IMR-90 (cell line): ENCODE measurements at places on chromosomes 13 and 19.

- H3K27me3 ChIP-seq = no peaks in the 10 kb centered on the region
- peak overlapping the region; percentile 79 for H3K27ac ChIP-seq
- DNase-seq = peak; percentile 53
- H3K36me3 ChIP-seq = peaks cover 46% of the 10 kb centered on the region
- no peak overlapping the region for H3K4me3 ChIP-seq
- peaks cover 35% of the 10 kb centered on the region for H3K4me1 ChIP-seq
Observed at GRCh38 chr13:33123066-33123859, 107.0 kb downstream of the KL start.

- no peak overlapping the region for H3K27ac ChIP-seq
- no peaks in the 10 kb centered on the region for H3K27me3 ChIP-seq
- peaks cover 4% of the 10 kb centered on the region for H3K4me1 ChIP-seq
- no peaks in the 10 kb centered on the region for H3K36me3 ChIP-seq
Observed at GRCh38 chr19:44796701-44797115, 12.2 kb upstream of the BCAM start.

DNA sequence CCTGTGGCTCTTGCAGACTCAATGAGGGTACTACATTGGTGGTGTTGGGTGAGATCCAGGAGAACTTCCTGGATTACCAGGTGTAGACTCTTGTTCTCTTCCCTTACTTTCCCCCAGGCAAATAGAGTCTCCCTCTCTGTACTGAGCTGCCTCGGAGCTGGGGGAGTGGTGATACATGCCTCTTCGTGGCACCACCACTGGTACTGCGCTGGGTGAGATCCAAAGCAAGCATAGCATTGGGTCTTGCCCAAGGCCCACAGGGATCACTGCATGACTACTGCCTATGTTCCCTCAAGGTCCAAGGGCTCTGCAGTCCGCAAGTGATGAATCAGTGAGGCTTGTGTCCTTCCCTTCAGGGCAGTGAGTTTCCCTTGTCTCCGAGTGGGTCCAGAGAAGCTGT, 81.6 kb downstream of the COG6 start:
- DNase-seq = no peak
- H3K36me3 ChIP-seq = peaks cover 14% of the 10 kb centered on the region; the same call in 1 of the 2 replicates
- no peaks in the 10 kb centered on the region for H3K27me3 ChIP-seq
- H3K27ac ChIP-seq = no peak overlapping the region
- no peak overlapping the region for H3K4me3 ChIP-seq
- H3K4me1 ChIP-seq = no peaks in the 10 kb centered on the region

DNA sequence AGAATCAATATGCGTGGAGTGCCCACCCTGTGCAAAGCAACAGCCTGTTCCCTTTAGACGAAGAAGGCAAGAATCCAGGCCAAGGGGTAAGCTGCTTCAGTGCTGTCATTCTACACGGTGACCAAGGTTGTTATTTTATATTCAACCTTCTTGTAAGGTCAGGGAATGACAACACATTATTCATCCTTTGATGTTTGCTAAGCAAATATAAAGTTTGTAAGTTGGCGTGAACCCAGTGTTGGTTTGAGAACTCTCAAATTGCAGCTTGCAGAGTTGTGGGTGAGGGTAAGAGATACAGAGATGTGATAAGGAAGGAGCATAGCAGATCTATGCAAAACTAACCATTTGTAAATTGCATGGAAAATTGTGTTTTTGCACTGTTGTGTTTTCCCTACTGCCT, 436.7 kb downstream of the FGF9 start:
- no peaks in the 10 kb centered on the region for H3K36me3 ChIP-seq
- no peak for DNase-seq
- peak overlapping the region; percentile 19; the same call in 1 of the 2 replicates for H3K27ac ChIP-seq
- no peak overlapping the region for H3K4me3 ChIP-seq
- peaks cover 20% of the 10 kb centered on the region for H3K4me1 ChIP-seq
- no peaks in the 10 kb centered on the region; the same call in 1 of the 2 replicates for H3K27me3 ChIP-seq

DNA sequence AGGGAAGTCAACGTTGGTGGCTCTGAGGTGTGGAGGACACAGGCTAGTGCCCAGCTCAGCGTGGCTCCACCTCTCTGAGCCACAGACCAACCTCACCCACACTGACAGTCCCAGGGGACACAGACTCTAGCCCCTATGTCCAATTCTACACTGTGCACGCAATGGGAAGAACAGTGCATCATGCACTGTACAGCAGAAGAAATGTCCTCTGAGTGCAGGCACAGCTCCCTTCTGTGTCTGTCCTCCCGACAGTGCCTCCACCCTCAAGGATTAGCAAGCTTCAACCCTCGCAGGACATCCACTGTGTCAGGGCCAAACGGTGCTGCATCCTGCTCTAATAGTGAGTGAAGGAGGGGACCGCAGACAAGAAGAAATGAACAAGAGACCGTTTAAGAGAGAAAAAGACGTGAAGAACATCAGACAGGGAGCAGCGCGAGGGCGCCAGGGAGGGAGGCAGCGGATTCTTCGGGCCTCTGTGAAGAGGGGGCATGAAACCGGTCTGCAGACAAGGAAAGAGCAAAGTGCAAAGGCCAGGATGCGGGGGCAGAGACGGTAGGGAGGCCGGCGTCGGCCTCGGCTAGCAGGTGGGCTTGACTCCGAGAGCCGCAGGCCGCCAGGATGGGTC, 681 bp downstream of the ZNF837 start:
- no peaks in the 10 kb centered on the region for H3K27me3 ChIP-seq
- peak overlapping the region; percentile 64 for H3K27ac ChIP-seq
- no peak for DNase-seq
- H3K36me3 ChIP-seq = no peaks in the 10 kb centered on the region

DNA sequence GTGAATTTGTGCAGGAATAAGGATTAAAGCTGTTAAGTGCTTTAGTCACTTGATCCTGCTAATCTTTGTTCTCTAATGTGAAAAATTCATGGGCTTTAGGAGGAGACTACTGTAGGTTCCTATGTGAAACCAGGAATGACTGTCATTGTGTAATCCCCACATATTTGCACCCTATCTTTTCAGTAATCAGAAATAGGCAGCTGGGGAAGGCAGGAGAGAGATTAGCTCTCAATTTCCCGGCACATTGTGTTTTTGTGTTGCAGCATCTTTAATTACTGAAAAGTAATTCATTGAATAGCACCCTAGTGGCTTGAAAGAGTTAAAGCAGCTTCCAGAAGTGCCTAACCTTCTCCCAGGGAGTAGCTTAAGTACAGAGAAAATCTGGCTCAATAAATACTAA, 282.9 kb downstream of the OLFM4 start:
- DNase-seq = no peak
- no peaks in the 10 kb centered on the region for H3K4me1 ChIP-seq
- H3K27me3 ChIP-seq = no peaks in the 10 kb centered on the region
- H3K27ac ChIP-seq = no peak overlapping the region

DNA sequence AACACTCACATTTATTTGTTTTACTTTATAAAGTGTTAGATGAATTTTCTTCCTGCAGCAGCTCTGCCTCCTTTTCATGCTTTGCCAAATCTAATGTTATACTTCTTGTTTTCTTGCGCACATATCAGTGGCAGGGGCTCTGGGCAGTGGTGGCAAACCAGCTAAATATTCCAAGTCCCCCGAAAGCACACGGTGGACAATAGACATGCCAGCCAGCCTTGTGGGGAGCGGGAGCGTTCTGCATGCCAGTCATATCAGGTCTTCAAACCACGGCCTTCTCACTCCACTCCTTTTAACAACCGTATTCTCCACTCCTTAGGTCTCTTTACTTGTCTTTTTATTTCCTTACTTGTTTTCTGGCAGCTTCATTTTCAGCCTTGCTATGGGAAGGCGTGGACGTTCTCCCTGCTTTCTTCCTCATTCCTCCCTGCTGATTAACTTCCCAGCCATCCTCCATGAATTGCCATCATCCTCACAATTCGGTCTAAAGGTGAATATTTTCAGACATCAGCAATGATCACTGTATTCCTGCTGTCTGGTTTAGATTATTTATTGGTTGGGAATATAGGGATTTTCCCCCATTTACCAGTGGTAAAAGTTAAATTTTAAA, 77.1 kb upstream of the WASF3 start:
- no peak overlapping the region for H3K27ac ChIP-seq
- H3K4me1 ChIP-seq = peaks cover 12% of the 10 kb centered on the region
- H3K4me3 ChIP-seq = no peak overlapping the region
- DNase-seq = peak; percentile 55
- no peaks in the 10 kb centered on the region for H3K27me3 ChIP-seq
- H3K36me3 ChIP-seq = no peaks in the 10 kb centered on the region

DNA sequence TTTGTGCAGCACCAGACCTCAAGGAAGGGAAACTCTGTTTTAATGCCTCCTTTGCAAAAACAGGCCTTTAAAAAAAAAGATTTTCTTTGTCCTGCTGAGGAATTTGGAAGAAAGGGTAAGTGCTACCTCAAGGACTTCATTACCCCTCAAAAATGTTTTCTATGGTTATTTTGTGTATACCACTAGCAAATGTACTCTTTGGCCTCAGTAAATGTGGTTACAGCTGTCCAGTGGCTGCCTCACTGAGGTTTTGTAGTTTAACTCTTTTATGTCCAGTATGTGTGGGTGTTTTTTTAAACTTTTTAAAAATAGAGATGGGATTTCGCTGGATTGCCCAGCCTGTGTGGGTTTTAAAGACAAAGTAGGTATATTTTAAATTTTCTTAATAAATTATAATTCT, 42.2 kb upstream of the TSC22D1 start:
- peak; percentile 44 for DNase-seq
- no peak overlapping the region for H3K4me3 ChIP-seq
- no peaks in the 10 kb centered on the region for H3K27me3 ChIP-seq
- no peaks in the 10 kb centered on the region for H3K36me3 ChIP-seq
- H3K27ac ChIP-seq = no peak overlapping the region

DNA sequence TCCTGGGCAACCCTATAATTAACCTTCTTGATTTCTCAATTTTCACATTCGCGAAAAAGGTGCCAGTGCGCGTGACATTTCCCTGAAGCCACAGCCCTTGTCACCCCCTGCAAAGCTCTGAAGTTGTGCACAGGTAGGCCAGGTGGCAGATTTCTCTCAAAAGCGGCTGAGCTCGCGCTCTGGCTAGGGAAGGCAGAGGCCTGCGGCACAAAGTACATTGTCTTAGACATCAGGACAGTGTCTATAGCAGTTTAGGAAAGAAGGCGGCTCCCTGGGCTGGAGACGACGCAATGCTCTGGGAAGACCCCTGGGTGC, 42.9 kb upstream of the ZNF14 start:
- peak overlapping the region; percentile 73 for H3K4me3 ChIP-seq
- H3K27me3 ChIP-seq = no peaks in the 10 kb centered on the region
- H3K27ac ChIP-seq = peak overlapping the region; percentile 69
- 0 out of 2 replicates have a peak, but pooled peaks cover 2% of the 10 kb centered on the region for H3K4me1 ChIP-seq
- H3K36me3 ChIP-seq = no peaks in the 10 kb centered on the region
- DNase-seq = no peak

GRCh38 chr19:34994286-34994642, 5.9 kb upstream of the GRAMD1A start:
- no peak for DNase-seq
- peaks cover 3% of the 10 kb centered on the region; the same call in 1 of the 2 replicates for H3K4me1 ChIP-seq
- H3K36me3 ChIP-seq = no peaks in the 10 kb centered on the region
- no peak overlapping the region for H3K27ac ChIP-seq
- H3K4me3 ChIP-seq = no peak overlapping the region
- H3K27me3 ChIP-seq = peaks cover 5% of the 10 kb centered on the region

- H3K36me3 ChIP-seq = no peaks in the 10 kb centered on the region
- no peak overlapping the region for H3K4me3 ChIP-seq
- H3K27me3 ChIP-seq = peaks cover 8% of the 10 kb centered on the region; the same call in 1 of the 2 replicates
- no peak overlapping the region for H3K27ac ChIP-seq
- DNase-seq = no peak
Observed at GRCh38 chr19:49155820-49156346, 687 bp upstream of the HRC start.

- peak overlapping the region; percentile 58 for H3K4me3 ChIP-seq
- peak overlapping the region; percentile 87 for H3K27ac ChIP-seq
- H3K27me3 ChIP-seq = no peaks in the 10 kb centered on the region
- peaks cover 2% of the 10 kb centered on the region; the same call in 1 of the 2 replicates for H3K4me1 ChIP-seq
Observed at GRCh38 chr19:36573895-36574720, 1.0 kb upstream of the ZNF529 start.

DNA sequence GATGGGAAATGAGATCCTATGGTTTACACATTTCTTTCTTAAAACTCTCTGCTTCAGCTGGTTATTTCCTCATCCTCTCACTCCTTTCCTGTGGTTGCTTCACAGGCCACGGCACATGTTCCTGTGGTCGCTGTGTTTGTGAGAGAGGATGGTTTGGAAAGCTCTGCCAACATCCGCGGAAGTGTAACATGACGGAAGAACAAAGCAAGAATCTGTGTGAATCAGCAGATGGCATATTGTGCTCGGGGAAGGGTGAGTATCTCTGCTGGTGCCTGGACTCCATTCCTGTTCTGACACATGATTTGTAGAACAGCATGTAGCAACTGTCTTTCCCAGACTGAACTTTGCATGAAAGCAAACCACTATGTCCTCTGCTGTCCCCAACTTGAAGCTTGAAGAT, 254.2 kb downstream of the ITGBL1 start:
- H3K27me3 ChIP-seq = no peaks in the 10 kb centered on the region
- H3K4me3 ChIP-seq = no peak overlapping the region
- peak; percentile 94 for DNase-seq
- no peak overlapping the region for H3K27ac ChIP-seq
- H3K36me3 ChIP-seq = no peaks in the 10 kb centered on the region
- H3K4me1 ChIP-seq = no peaks in the 10 kb centered on the region

DNA sequence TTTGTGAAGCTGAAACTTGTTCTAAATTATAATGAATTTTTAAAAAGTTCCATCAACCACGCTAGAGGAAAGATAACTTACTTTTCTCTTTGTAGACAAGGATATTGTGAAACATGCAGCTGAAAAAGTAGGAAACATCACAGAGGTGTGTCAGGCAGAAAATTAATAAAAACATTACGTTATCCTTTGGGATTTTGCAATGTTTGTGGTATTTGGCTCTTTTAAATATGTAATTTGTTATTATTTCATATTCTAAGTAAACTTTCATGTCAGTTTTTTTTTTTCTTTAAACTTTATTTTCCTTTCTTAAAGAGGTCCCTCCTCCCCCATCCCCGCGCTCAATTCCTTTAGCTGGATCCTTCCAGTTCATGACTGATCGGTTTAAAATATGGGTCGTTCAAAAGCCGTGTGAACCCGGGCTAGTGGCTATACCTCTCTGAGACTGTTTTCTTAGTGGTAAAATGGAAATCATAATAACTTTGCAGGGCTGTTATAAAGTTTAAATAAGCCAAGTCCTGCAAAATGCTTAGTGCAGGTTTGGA, 740 bp upstream of the CCDC61 start:
- peaks cover 2% of the 10 kb centered on the region; the same call in 1 of the 2 replicates for H3K4me1 ChIP-seq
- H3K27me3 ChIP-seq = peaks cover 4% of the 10 kb centered on the region
- no peak for DNase-seq
- peaks cover 2% of the 10 kb centered on the region; the same call in 1 of the 2 replicates for H3K36me3 ChIP-seq
- H3K27ac ChIP-seq = no peak overlapping the region

DNA sequence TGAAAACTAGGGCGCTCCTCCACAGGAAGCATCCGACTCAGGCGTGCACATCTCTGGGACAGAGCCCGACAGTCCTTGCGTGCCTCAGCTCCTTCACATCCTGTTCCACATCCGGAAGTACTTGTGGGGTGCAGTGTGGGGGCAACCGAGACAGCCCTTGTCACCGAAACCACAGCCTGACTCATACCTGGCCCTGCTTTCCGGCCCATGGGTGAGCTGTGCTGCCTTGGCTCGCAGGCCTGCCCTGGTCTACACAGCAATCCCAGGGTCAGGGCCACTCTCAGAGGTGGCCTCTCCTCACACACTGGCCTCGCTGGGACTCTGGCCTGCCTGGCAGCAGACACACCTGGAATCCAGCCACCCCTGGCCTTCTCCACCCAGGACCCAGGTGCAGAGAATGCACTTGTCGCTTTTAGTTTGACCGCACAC, 100.4 kb downstream of the STK24 start:
- peak overlapping the region; percentile 68 for H3K27ac ChIP-seq
- peaks cover 28% of the 10 kb centered on the region for H3K36me3 ChIP-seq
- no peak overlapping the region for H3K4me3 ChIP-seq
- peaks cover 19% of the 10 kb centered on the region for H3K4me1 ChIP-seq
